Neural progenitor cell (in vitro differentiated cells): ENCODE measurements at places on chromosomes 11 and 22. TPM values are rescaled to one million over a fixed set of nuclear protein-coding genes. Genes with fewer than 3 reads are reported as not detected.
A peak's percentile ranks its signal among the peaks of the same experiment; 100 is the strongest.

GRCh38 chr22:37604875-37605274 is 3.8 kb upstream of the GGA1 start:
- H3K4me1 ChIP-seq: peaks cover 15% of the 10 kb centered on the region
- no peak for DNase-seq
- no peaks in the 10 kb centered on the region for H3K36me3 ChIP-seq
- no peak overlapping the region for H3K27ac ChIP-seq
- no peak overlapping the region for H3K4me3 ChIP-seq

PGA5 gene
- 0.19 TPM in 1 of 2 replicates, not detected in the other for total RNA-seq

- no peak for DNase-seq
- H3K4me3 ChIP-seq: no peak overlapping the region
- H3K27me3 ChIP-seq: no peaks in the 10 kb centered on the region
- no peaks in the 10 kb centered on the region for H3K36me3 ChIP-seq
- no peak overlapping the region for H3K27ac ChIP-seq
- H3K4me1 ChIP-seq: no peaks in the 10 kb centered on the region
These were observed 101.7 kb downstream of the FAM181B start for GRCh38 chr11:82631722-82632630.

DNA sequence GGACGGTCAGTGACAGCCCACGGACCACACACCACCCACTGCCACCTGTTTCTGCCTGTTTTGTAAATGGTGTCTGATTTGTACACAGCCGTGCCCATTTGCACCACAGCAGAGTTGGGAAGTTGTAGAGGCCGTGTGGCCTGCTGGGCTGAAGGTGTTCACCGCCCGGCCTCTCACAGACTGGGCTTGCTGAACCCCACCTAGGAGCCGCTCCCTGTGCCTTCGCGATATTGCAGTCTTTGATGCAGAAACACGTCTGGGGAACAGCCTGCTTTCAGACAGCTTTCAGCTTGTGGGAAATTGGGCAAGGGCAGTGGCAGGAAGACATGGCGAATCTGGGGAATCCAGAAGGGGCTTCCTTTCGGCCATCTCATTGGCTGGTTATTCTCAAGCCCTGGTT is 9.8 kb upstream of the GRAMD4 start:
- no peak overlapping the region for H3K27ac ChIP-seq
- no peaks in the 10 kb centered on the region for H3K27me3 ChIP-seq
- no peak overlapping the region for H3K4me3 ChIP-seq
- no peak for DNase-seq
- H3K4me1 ChIP-seq: peaks cover 11% of the 10 kb centered on the region

IFITM10 gene
- 0.34 TPM in 1 of 2 replicates, not detected in the other for total RNA-seq

- H3K36me3 ChIP-seq: no peaks in the 10 kb centered on the region
- peak; percentile 51 for DNase-seq
- no peak overlapping the region for H3K27ac ChIP-seq
- H3K4me3 ChIP-seq: no peak overlapping the region
- peaks cover 43% of the 10 kb centered on the region for H3K27me3 ChIP-seq
- peaks cover 13% of the 10 kb centered on the region for H3K4me1 ChIP-seq
These were observed 57.5 kb downstream of the ANO1 start for GRCh38 chr11:70135625-70136059.

GRCh38 chr11:94481342-94481741 is 12.3 kb downstream of the MRE11 start:
- no peaks in the 10 kb centered on the region for H3K4me1 ChIP-seq
- no peaks in the 10 kb centered on the region for H3K27me3 ChIP-seq
- H3K4me3 ChIP-seq: no peak overlapping the region
- H3K36me3 ChIP-seq: peaks cover 8% of the 10 kb centered on the region
- H3K27ac ChIP-seq: no peak overlapping the region

KCNQ1 gene
- 0.11 and 0.99 TPM in 2 replicates for total RNA-seq

MMP7 gene
- not detected in 2 replicates for total RNA-seq

DNA sequence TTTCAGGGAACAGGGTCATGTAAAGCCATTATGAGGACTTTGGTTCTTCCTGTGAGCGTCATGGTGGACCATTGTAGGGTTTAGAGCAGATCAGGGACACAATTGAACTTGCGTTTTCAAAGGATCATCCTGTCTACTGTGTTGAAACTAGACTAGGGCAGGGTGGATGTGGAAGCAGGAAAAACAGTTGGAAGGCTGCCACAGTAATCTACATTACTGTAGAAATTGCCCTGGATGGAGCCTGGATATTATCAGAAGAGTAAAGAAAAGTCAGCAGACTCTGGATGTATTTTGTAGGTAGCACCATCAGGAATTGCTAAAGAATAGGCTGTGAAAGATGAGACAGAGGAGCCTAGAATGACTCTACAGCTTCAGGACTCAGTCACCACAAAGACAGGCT is 5.4 kb downstream of the POU2AF2 start:
- H3K27ac ChIP-seq: no peak overlapping the region
- H3K27me3 ChIP-seq: no peaks in the 10 kb centered on the region
- no peak for DNase-seq
- H3K36me3 ChIP-seq: no peaks in the 10 kb centered on the region

- no peaks in the 10 kb centered on the region for H3K4me1 ChIP-seq
- no peaks in the 10 kb centered on the region for H3K27me3 ChIP-seq
- DNase-seq: no peak
- H3K4me3 ChIP-seq: no peak overlapping the region
- H3K27ac ChIP-seq: no peak overlapping the region
These were observed 368.7 kb upstream of the TENM4 start for GRCh38 chr11:79809487-79809886.

- no peak overlapping the region for H3K4me3 ChIP-seq
- no peaks in the 10 kb centered on the region for H3K27me3 ChIP-seq
- H3K4me1 ChIP-seq: peaks cover 12% of the 10 kb centered on the region
- H3K36me3 ChIP-seq: no peaks in the 10 kb centered on the region
- no peak overlapping the region for H3K27ac ChIP-seq
These were observed 27.6 kb downstream of the RCOR2 start for GRCh38 chr11:63889344-63889743.

DNA sequence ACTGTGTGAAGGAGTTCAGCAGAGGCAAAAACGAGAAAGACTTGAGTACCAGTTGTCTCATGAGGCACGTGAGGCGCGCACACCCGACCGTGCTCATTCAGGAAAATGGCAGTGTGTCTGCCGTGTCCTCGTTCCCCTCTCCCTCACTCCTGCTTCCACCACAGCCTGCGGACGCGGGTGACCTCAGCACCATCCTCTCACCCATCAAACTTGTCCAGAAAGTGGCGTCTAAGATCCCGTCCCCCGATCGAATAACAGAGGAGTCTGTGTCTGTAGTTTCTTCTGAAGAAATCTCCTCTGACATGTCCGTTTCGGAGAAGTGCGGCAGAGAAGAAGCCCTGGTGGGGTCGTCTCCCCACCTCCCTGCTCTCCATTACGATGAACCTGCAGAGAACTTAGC is 30.4 kb downstream of the ZBED4 start:
- DNase-seq: no peak
- no peaks in the 10 kb centered on the region for H3K4me1 ChIP-seq
- no peak overlapping the region for H3K27ac ChIP-seq
- no peaks in the 10 kb centered on the region for H3K27me3 ChIP-seq
- no peak overlapping the region for H3K4me3 ChIP-seq

SCGB1A1 gene
- total RNA-seq: not detected in 2 replicates

DNA sequence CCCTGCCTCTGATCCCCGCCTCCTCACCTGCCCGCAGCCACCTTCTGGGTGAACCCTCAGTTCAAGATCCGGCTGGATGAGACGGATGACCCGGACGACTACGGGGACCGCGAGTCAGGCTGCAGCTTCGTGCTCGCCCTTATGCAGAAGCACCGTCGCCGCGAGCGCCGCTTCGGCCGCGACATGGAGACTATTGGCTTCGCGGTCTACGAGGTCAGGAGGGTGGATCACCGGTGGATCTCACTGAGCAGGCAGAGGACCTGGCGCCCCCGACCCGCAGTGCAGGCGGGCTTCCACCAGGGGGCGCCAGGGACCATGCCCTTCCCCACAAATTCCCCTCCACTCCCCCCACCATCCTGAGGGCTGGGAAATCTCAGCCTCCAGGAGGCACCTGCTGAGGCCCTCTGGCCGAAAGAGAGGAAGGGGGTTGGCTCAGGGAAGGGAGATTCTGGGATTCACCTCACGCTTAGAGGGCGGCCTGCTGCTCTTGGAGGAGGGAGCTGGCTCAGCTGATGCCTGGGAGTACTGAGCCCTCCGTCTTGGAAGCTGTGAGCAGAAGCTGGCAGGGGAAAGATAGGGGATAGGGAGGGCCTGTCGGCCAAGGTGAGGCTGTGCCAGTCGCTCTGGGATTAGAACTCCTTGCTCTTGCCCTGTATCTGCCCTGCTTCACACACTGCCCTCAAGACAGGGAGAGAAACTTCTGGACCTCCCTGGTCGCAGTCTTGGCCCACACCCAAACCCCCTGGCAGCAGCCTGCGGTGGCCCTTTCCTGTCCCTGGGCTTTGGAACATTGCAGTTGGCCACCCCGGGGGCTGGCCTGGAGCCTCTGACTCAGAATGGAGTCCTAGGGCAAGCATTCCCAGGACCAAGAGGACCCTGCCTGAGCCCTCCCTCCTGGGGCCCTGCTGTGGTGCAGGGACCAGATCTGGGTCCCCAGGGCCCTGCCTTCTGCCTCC is 23.2 kb downstream of the CAPN1 start:
- peaks cover 3% of the 10 kb centered on the region for H3K4me1 ChIP-seq
- H3K27me3 ChIP-seq: no peaks in the 10 kb centered on the region
- H3K36me3 ChIP-seq: no peaks in the 10 kb centered on the region
- no peak overlapping the region for H3K27ac ChIP-seq
- DNase-seq: peak; percentile 91

GRCh38 chr11:61956191-61957020 is 6.3 kb downstream of the BEST1 start:
- DNase-seq: no peak
- H3K27ac ChIP-seq: no peak overlapping the region
- H3K4me1 ChIP-seq: peaks cover 6% of the 10 kb centered on the region
- H3K36me3 ChIP-seq: no peaks in the 10 kb centered on the region

DNA sequence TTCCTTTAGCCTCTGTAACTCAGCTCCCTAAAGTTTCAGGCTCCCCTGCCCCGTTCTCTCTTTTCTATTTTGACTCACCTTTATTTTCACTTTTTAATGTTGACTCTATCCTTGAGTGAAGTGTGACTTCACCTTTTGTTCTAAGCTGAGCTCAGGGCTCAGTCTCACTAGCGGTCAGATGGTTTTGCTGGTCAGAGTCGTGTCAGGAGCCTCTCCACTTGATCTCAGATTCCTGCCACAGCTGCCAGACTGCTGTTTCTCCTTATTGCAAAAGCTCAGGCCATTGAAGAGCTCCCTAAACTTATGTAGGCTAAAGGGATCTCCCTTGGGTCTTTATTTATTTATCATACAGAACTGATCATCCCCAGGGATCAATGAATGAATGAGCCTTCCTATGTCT is 13.7 kb upstream of the POU2AF2 start:
- no peaks in the 10 kb centered on the region for H3K36me3 ChIP-seq
- peaks cover 7% of the 10 kb centered on the region for H3K27me3 ChIP-seq
- no peak for DNase-seq
- no peak overlapping the region for H3K4me3 ChIP-seq
- H3K4me1 ChIP-seq: no peaks in the 10 kb centered on the region
- H3K27ac ChIP-seq: no peak overlapping the region

LINC01488 gene
- total RNA-seq: 0.09 TPM in 1 of 2 replicates, not detected in the other

ASCL3 gene
- not detected in 2 replicates for total RNA-seq

CACNA1I gene
- total RNA-seq: 0.11 and 0.22 TPM in 2 replicates

- no peak for DNase-seq
- no peak overlapping the region for H3K4me3 ChIP-seq
- H3K36me3 ChIP-seq: no peaks in the 10 kb centered on the region
- H3K4me1 ChIP-seq: no peaks in the 10 kb centered on the region
- no peaks in the 10 kb centered on the region for H3K27me3 ChIP-seq
These were observed 22.4 kb upstream of the SC5D start for GRCh38 chr11:121270001-121270678.

HINFP gene
- 32.5 and 47.3 TPM in 2 replicates for total RNA-seq

MPPED2 gene
- 1.6 and 3.4 TPM in 2 replicates for total RNA-seq

GRCh38 chr22:29139965-29140782 is 65.5 kb upstream of the EMID1 start:
- H3K36me3 ChIP-seq: no peaks in the 10 kb centered on the region
- no peak overlapping the region for H3K27ac ChIP-seq
- no peak overlapping the region for H3K4me3 ChIP-seq
- no peak for DNase-seq
- H3K27me3 ChIP-seq: no peaks in the 10 kb centered on the region

- H3K4me1 ChIP-seq: peaks cover 32% of the 10 kb centered on the region
- H3K27me3 ChIP-seq: peaks cover 96% of the 10 kb centered on the region
- no peaks in the 10 kb centered on the region for H3K36me3 ChIP-seq
- no peak overlapping the region for H3K27ac ChIP-seq
- DNase-seq: no peak
These were observed 91.3 kb upstream of the ANO1 start for GRCh38 chr11:69986830-69987229.

DNA sequence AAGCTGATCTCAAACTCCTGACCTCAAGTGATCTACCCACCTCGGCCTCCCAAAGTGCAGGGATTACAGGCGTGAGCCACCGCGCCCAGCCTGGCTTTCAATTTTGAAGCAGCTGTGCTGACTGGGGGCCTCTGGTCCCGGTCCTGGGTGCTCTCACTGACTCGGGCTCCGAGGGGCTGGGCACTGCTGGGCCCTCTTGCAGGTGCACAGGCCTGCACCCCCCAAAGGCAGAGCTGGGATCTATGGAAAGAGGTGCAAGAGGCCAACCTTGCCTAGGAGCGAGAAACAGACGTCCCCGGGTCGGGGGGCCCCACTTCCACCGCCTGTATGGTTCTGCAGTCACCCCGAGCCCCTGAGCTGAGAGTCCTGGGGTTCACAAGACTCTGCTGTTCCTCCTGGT is 33.2 kb downstream of the KIAA0930 start:
- peaks cover 7% of the 10 kb centered on the region for H3K4me1 ChIP-seq
- no peak overlapping the region for H3K4me3 ChIP-seq
- no peaks in the 10 kb centered on the region for H3K36me3 ChIP-seq
- H3K27ac ChIP-seq: no peak overlapping the region
- DNase-seq: no peak
- H3K27me3 ChIP-seq: peaks cover 3% of the 10 kb centered on the region

GRCh38 chr22:23655891-23656475 is 23.9 kb upstream of the DRICH1 start:
- no peak for DNase-seq
- H3K27ac ChIP-seq: no peak overlapping the region
- no peaks in the 10 kb centered on the region for H3K4me1 ChIP-seq

- no peak overlapping the region for H3K27ac ChIP-seq
- H3K4me1 ChIP-seq: peaks cover 9% of the 10 kb centered on the region
- no peaks in the 10 kb centered on the region for H3K27me3 ChIP-seq
- DNase-seq: no peak
- no peaks in the 10 kb centered on the region for H3K36me3 ChIP-seq
These were observed 12.3 kb upstream of the RRAS2 start for GRCh38 chr11:14371249-14371648.

KDM4D gene
- 4.8 and 6.8 TPM in 2 replicates for total RNA-seq

CLTCL1 gene
- total RNA-seq: 7.9 and 13.7 TPM in 2 replicates

DNA sequence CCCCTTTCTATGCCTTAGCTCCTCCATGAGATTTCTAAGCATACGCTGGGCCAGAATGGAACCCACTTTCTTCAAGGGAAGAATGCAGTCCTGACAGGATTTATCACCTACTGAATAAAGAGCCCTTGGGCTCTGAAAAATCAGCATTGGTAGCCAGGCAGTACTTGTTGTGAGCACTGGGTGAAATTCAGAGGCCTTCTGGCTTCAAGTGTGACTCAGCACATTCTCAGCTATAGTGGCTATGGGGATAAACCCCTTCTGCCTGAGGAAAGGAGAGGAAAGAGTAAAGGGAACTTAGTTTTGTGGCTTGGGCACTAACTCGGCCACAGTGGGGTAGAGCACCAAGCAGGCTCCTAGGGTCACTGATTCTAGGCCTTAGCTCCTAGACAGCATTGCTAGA is 574.8 kb downstream of the JRKL start:
- H3K4me3 ChIP-seq: no peak overlapping the region
- H3K36me3 ChIP-seq: no peaks in the 10 kb centered on the region
- H3K4me1 ChIP-seq: no peaks in the 10 kb centered on the region
- H3K27me3 ChIP-seq: no peaks in the 10 kb centered on the region

MS4A12 gene
- not detected in 2 replicates for total RNA-seq

- no peaks in the 10 kb centered on the region for H3K4me1 ChIP-seq
- no peak overlapping the region for H3K4me3 ChIP-seq
- no peak for DNase-seq
- H3K27ac ChIP-seq: no peak overlapping the region
- no peaks in the 10 kb centered on the region for H3K36me3 ChIP-seq
These were observed 21.1 kb downstream of the LRRC10B start for GRCh38 chr11:61529537-61530225.
